ENCODE measurements at places on chromosomes 2 and 18.

DNA sequence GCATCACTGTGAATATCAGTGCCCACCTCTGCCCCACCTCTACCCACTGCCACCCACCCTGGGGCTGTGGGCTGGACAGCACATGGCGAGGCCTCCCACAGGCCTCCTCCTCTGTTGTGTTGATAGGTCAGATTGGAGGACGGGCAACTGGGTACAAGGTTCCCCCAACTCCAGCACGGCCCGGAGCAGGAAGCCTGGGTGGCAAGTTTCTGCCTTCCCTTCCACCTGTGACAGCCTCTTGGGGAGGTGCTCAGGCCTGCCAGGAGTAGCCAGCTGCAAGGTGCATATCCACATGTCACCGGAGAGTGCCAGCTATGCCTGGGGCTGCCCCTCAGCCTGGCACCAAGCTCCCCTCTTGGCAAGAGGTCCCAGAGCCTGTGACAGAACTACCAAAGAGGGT is 6.9 kb upstream of the ECEL1 start:
- DNase-seq: no peak

- no peak for DNase-seq
These were observed 356.7 kb downstream of the NYAP2 start for GRCh38 chr2:225756198-225756597.

DNA sequence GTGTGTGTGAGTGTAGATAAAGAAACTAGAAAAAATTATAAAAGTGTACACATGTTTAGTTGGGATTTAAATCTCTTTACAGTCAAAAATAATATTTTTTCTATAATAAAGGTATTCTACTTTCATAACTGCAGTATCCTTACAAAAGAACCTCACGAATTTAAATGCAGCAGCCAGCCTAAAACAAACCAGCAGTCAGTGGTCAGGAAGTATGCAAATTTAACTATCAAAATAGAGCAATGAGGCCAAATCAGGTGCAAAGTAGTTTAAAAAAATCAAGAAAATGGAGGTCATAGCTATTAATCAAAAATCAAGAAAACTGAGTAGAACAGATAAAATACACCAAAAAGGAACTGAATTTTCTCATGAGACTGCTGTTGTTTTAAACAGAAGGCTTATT is 407.1 kb downstream of the CDH19 start:
- no peak for DNase-seq

DNA sequence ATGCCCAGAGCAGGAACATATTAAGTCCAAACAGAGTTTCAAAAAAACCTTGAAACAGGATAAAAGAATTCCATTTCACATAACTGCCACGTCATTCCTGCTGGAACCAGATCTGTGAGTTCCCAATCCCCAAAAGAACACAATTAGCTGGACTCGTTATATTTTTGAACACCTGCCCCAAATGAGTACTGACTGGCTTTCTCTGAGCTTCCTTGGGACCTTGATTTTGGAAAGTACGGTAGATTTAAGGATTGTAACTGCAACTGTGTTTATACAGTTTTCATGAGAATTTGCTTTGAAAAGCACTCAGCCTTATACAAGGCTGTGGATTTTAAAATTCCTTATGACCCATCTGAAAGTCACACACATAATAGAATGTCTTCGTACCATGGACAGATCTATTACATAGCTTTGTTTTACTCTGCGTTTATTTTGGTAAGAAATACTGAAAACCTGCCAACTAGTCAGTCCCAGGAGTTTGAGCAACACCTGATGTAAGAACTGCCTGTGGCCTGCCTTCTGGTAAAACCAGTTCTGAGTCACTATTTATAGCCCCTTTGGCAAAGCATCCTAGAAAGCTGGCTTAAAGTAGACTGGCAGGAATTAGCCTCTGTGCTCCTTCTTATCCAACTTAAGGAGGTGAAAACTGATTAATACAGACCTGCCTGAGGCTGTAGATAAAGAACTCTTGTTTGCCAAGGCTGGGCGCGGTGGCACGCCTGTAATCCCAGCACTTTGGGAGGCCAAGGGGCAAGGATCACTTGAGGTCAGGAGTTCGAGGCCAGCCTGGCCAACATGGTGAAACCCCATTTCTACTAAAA is 48.1 kb downstream of the MERTK start:
- no peak for DNase-seq

- DNase-seq: no peak
These were observed 125.7 kb downstream of the KCTD1 start for GRCh38 chr18:26422472-26423162.

GRCh38 chr2:222169346-222169745 is 129.5 kb downstream of the PAX3 start:
- DNase-seq: no peak
